ENCODE measurements at places on chromosomes 6 and 20.

- no peak for DNase-seq
These were observed 308.9 kb upstream of the MMS22L start for GRCh38 chr6:97591955-97592354.

DNA sequence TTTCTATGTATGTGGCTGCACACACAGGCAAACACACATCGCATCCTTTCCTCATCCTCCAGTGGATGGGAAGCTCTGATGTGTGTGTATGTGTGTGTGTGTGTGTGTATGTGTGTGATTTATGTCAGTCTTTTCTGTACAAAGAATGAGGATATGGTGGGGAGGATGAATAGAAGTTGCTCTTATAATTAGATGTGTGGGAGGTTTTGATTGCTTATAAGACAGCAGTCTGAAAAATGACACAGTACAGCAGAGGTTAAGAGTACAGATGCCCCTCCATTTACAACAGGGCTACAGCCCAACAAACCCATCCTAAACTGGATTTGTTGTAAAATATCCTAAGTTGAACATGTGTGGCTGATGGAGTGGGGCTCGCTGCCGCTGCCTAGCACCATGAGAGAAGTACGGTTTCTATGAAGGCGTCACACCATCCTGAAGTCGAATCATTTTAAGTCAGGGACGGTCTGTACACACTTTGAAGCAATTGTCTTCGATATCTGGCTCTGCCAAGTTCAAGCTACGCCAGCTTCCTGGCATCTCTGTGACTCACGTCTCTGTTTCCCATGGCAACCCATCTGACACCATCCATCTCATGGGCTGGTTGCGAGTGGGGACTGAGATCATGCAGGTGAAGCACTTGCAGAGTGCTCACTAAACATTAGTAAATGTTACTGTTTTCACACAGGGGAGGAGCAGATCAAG is 252.6 kb downstream of the MYLK4 start:
- DNase-seq: peak; percentile 8

DNA sequence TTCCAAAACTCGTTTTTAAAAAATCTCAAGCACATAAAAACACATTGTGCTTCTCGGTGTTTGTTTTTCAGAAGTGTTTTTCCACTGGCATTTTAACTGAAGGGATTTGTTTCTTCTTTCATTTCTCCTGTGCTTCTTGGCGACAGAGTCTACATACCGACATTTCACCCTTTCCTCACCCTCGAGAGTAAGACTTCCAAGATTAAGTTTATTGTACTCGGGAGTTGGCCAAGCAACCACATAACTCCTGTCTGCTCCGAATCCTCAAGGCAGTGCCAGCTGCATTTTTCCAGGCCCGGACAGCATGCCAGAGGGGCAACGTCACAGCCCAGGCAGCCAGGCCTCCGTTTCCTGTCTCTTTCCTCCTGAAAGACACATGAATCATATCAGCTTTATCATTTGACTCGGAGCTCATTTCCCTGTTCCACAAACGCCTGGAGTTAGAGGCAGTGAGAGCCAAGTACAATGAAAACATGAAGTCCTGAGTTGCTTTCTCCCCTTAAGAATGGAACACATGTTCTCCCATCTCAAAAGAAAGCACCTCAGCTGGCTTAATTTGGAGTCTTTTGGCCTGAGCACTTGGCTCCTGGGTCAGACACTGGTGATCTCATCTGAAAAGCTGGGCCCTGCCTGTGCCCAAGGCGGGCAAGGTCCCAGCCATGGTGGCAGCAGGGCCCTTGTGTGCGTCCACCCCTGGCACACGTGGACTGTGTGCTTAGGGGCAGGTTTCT is 23.2 kb upstream of the FAM50B start:
- no peak for DNase-seq

DNA sequence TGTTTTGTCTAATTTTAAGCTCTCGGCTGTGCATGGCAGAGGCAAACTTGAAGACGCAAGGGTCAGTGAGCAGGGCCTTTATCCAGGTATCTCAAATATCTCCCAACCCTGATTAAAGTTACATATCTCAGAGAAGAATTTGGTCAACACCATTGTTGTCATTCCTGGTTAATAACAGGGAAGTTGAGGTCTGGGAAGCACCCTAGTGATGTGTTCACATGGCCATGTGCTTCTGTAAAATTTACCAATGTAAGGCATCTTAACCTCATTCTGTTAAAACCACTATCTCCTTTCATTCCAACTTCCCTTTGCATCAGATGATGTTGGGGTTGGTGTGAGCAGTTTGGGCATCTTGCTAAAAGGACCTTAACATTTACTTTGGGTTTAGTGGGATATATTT is 4.0 kb upstream of the FAM110A start:
- no peak for DNase-seq

DNA sequence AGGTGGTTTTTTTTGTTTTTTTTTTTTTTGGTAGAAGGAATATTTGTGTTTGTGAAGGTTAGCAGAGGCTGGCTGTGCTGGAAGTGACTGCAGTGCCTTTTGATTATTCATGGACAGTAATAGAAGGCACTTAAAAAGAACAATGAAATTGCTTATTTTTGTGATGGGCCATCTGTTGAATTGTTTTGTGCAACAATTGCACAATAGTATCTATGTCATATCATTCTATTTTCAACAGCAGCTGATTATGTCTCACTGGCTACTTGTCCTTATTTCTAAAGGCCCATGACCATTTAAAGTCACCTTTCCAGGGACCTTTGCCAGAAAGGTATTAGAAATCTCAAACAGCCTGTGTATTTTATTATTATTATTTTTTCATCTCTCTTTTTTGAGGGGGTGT is 70.6 kb downstream of the AFG1L start:
- no peak for DNase-seq

DNA sequence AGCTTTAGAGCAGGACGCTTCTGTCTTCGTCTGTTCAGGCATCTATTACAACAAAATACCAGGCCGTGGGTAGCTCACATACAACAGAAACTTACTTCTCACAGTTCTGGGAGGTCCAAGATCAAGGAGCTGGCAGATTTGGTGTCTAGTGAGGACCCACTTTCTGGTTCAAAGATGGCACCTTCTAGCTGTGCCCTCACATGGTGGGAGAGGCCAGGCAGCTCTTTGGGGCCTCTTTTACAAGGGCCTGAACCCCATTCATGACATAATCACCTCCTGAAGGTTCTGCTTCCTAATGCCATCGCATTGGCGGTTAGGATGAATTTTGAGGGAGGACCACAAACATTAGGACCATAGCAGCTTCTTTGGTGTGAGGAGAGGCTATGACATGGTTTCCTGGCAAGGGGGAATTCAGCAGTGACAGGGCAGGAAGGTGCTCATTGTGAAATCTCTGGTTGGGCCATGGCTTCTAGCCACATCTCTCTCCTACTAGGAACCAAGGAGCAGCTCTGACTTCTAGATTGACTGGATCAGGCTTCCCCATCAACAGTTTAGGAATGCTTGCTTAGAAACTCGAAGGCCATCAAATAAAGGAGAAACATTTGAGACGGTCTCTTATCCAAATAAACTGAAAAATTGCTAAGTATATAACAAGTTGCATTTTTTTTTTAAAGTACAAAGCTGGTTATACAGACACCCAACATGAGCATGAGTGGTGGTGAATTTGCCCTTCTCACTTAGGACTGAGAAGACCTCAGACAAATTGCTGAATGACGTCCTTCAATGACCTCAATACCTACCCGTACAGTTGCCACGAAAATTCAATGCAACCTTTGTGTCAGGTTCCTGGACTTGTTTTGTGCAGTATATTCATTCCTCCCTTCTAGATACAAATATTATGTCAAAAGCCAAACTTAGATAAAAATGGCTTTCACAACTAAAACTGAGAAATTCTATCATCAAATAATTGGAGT is 140.7 kb downstream of the ZDHHC14 start:
- DNase-seq: no peak

DNA sequence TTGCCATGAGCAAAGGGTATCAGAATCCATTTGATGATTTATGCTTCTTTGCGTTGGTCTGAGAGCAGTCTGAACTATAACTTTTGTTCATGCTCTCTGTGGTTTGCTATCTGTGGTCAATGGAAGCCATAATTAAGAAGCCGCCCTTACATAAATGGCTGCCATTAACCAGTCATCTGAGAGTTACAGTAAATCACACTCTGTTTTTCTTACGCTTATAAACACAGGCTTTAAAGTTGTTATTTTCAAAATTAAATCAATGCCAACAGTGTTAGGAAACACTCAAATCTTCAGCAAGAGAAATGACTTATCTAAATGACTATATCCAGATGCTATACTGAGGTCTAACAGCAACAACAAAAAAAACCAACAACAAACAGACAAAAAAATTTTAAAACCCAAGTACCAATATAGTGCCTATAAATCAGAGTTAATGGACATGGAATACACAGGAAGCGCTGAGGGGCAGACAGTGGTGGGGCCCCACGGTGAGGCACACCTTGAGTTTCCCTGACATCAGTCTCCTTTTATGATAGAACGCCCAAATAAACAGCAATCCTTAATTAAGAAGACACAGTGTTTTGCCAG is 108.0 kb upstream of the C6orf118 start:
- DNase-seq: no peak

DNA sequence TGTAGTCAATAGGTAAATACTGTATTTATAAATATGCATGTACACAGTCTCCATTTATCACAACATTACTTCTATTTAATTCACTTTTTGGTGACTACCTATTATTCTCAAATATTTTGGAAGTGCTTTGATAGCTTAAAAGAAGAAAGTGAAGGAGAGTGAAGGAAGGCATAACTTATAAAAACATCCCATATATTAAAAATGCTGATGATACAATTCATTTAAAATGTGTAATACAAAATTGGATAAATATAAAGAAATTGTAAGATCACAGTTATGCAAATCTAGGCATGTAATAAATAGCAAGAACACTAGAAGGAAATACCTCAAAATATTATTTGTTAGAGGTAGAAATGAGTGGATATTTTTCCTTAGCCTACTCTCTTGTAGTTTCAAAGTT is 111.6 kb upstream of the ADTRP start:
- DNase-seq: no peak

GRCh38 chr6:13395272-13396237 is 67.2 kb upstream of the TBC1D7 start:
- peak; percentile 32 for DNase-seq

DNA sequence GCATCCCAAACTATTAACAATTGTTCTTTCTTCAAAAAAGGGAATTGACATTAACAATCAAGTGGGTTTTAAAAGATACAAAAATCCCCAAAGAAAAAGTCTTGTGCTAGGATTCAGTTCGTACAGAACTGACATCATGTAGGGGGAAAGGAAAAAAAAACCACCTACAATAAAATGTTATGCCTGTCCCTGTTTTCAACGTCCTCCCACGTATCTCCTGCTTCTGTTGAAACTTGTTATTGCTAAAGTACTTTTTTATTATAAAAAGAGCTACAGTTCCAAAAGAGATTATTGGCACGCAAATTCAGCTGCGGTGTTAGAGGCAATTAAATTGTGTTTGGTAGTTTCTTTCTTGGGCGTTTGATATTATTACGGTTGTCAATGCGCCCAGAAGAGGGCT is 102.8 kb upstream of the PHACTR1 start:
- no peak for DNase-seq

DNA sequence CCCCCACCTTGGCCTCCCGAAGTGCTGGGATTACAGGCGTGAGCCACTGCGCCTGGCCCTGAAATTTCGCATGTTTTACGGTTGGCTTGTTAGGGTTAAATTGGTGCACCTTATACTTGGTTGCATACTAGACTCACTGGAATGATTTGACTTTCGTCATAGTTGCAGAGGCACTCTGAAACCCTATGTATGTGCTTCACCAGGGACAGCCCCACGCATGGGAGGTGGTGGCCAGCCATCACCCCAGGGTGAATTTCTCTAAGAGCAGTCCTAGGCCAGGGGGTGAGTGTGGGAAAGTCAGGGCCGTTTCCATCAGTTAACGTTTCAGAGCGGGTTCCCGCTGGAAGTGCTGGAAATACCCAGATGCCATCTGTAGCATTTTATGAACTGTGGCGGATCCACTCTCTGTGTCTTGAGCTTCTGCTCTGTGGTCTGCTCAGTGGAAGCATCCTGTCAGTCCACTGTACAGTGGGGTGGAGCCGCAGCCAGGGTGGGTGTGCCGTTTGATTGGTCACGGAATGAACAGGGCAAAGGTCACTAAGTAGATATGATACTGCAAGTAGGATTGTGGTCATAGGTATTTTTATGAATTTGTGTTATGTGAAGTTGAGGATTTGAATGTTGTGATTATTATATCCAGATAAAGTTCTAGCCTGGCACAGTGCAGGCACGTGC is 13.2 kb downstream of the DNAJC5 start:
- no peak for DNase-seq

DNA sequence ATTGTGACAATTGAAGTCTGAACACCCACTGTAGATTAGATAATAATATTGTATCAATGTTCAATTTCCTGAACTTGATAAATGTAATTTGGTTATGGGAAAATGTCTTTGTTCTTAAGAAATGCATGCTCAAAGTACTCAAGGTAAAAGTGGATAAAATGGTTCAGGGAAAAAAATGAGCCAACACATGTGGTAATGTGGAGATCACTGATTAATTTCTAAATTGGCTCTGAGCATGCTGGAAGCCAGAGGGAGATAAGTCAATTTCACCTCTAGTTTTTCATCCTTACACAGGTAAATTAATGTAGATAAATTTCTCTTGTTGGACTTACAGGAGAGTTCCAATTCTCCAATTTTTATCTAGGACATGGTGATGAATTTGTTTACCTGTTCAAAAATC is 8.0 kb upstream of the COMMD7 start:
- DNase-seq: no peak
